Activated naive CD4-positive, alpha-beta T cell (primary cell): ENCODE measurements at places on chromosomes 1 and 21.

DNA sequence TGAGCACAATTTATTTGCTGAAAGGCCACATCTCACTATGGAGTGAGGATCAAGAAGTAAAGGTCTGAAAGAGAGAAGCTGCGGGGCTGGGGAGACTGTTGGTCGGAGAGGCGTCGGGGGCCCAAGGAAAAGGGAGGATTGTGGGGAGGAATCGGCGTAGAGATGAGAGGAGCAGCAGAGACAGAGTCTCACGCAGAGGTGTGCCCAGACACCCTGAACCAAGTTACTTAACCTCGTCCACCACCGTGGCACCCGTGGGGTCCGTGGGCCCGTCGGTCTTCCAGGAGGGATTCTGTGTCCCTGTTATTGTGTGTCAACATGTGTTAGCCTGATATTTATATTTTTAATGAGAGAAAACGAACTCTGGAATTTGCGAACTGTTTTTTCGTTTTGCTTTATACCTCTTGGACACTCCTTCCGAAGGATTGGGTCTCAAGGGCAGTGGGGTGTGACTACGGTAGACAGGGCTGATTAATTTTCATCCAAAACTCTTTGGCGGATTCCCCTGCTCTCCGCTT lies 3.8 kb upstream of the NBPF1 start:
- DNase-seq: no peak

GRCh38 chr1:170558731-170559130 lies 26.8 kb downstream of the GORAB start:
- no peak for DNase-seq

DNA sequence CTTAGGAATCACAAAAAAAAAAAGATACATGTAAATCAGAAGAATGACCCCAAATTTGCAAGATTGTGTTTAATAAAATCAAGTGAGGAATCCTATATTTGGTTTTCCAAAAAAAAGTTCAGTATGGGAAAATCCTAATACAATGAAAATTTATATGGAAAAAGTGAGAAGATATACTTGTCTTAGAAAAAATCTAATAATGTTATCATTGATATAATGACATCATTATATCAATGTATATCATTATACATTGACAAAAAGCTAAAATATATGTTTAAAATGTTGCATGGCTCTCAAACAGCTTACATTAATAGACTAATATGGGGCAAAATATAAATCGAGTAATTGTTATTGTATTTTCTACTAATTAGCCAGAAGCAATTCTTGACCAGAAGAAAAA lies 37.0 kb downstream of the DPYD start:
- no peak for DNase-seq

DNA sequence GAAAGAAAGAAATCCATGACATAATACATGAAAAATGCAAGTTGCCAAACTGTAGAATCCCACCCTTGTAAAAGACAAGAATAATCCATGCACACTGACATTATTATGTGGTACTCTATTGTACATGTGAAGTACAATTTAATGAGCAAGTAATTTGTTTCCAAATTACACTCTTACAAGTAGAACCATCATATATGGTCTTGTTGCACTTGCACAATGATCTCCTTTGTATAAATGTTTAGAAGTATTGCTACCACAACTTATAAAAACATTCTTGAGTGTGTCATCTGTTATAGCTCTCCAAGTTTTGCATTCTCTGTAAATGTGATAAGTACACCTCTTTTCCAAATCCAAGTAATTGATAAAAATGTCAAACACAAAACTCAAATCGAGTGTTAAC lies 29.1 kb upstream of the ZNF281 start:
- no peak for DNase-seq

GRCh38 chr1:17032741-17033140 lies 21.0 kb upstream of the ATP13A2 start:
- DNase-seq: no peak

- DNase-seq: no peak
Measured at GRCh38 chr1:23868557-23869016, 497 bp upstream of the FUCA1 start.

DNA sequence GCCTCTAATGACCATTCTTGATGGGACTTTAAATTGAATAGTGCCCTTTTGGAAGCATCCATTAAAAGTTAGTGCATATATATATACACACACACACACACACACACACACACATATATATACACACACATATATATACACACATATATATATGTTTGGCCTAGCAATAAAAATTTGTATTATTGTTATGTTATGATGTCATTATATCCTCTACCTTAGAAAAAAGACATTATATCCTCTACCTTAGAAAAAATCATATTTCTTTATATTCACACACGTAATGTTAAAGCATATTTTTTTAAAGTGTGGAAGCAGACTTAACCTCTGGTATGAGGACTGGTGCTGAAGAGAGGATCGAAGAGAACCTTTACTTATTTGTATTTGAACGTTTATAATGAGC lies 43.3 kb downstream of the EBNA1BP2 start:
- DNase-seq: no peak

DNA sequence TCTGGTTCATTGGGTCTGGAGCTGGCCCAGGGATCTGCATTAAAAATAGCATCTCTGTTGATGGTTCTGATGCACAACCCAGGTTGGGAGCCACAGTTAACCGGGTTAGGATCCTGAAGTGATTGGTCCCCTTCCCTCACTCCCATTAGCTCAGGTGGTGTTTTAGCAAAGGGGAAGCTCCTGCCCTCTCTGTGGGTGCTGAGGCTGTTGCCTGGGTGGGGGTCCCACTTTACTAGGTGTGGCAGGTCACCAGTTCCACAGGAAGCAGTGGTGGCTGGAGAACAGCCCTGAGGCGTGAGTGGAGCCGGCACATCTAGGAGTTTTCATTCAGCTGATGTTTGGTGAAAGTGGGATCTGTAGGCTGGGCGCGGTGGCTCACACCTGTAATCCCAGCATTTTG lies 86.5 kb downstream of the MAN1C1 start:
- no peak for DNase-seq

DNA sequence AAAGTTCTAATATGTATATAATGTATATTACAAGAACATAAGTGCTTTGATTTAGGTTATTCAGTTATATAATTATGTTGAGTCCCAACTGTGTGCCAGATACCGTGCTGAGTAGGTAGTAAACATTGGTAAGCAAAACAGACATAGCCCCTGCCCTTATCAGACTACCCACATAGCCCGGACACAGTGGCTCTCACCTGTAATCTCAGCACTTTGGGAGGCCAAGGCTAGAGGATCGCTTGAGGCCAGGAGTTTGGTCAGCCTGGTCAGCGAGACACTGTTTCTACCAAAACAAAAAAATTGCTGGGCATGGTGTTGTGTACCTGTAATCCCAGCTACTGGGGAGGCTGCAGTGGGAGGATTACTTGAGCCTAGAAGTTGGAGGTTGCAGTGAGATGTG lies 30.7 kb downstream of the RNF11 start:
- DNase-seq: no peak

DNA sequence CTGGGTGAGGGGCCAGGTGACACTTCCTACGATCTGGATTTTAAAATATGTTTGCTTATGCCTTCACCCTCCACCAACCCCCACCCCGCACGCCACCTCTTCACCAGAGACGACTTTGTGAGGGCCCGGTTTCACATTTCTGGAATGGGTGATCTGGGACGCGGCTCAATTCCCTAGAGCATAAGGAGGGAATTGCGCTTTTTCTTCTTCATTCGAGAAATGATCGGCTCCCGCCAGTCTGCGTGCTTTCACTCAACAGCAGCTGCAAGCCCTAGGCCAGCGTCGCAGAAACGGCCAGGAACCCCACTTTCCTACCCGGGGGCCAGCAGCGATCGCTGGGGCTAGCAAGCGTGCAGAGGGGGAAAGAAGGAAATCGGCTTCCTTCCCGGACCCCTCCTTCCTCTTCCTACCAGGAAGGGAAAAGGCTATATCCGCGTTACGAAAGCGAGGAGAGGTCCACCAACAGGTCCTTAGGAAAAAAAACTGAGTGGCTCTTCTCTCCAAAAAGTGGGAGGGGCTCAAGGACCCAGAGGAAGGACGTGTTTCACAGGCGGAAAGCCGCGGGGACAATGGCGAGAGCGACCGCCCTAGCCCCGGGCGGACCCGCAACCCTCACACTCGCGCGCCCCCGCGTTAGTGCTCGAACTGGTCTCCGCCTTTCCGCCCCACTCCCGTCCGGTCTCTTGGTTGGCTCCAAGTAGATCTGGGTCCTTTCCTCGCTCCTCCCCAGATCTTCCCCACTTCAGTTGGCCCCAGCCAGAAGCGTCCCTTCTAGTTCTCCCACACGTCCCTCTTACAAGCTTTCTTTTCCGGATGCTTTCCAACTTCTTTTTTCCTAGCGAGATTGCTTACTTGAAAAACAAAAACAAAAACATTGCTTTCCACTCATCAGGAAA lies 1.1 kb upstream of the ADAMTS1 start:
- DNase-seq: no peak

- DNase-seq: no peak
Measured at GRCh38 chr1:206105464-206105995, 11.7 kb downstream of the AVPR1B start.

- no peak for DNase-seq
Measured at GRCh38 chr1:203045821-203046594, 19.7 kb downstream of the PPFIA4 start.

- DNase-seq: no peak
Measured at GRCh38 chr1:56446531-56447098, 132.7 kb downstream of the PLPP3 start.

DNA sequence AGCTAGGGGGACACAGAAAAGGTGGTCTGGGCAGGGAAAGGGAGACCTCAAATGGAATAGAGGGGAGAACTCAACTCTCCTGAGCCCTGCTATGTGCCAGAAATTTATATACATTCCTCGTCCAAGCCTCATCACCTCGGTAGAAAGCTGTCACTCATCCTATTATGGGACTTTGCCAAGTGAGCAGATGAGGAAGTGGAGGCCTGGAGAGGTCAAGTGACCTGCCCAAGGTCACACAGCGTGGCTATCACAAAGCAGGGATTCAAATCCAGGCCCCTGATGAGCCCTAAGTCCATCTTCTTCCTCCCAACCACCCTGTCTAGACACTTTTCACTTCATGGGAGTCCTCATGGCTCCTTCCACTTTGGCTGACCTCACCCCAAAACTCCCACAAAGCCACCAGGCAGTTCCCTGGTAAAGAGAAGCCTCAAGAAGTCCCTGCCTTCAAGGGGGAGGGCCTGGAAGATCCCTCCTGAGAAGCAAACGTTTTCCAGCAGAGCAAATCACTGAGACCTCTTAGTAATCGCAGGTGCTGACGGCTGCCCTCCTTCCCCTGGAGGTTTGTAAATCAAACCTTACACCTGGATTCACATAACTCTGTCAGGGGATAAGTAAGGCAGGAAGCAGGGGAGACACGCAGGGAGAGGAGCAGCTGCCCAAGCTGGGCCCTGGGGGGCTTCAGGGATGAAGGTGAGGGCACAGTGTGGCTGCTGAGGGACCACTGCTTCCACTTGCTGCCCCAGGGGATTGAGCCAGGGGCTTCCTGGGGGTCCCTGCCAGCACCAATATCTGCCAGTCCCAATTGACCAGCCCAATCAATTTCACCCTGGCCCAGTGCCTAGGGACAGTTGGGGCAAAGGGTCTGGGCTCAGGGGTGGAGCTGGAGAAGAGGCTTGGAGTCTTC lies 351.2 kb downstream of the MATN1 start:
- no peak for DNase-seq

GRCh38 chr1:90558126-90558525 lies 159.0 kb downstream of the BARHL2 start:
- no peak for DNase-seq

DNA sequence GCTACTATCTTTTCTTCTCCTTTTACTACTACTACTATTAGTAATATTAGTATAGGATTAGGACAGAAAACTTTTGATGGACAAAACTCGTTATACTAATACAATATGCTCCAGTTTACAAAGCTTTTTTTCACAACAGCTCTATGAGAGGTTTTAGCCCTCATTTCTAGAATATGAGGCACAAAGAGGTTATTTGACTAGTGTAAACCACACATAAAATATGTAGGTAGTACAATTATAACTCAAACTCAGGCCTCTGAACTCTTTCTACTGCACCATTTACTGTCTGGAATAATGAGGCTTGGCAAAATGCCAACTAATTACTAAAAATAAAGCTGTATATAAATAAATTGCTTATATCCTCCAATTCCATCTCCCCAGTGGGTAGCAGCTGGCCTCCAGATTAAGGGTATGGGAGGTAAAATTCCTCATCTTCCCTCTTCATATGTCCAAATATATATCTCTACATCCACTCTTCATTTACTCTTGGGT lies 99.9 kb downstream of the LYST start:
- no peak for DNase-seq

- DNase-seq: no peak
Measured at GRCh38 chr21:20617130-20617529, 381.1 kb upstream of the NCAM2 start.

GRCh38 chr1:33327587-33328325 lies 6.9 kb upstream of the A3GALT2 start:
- DNase-seq: no peak

- DNase-seq: no peak
Measured at GRCh38 chr1:33260439-33260838, 4.1 kb downstream of the ZNF362 start.

- DNase-seq: no peak
Measured at GRCh38 chr1:28370239-28371009, 884 bp downstream of the PHACTR4 start.

GRCh38 chr1:2258996-2259395 lies 30.9 kb downstream of the SKI start:
- DNase-seq: no peak

DNA sequence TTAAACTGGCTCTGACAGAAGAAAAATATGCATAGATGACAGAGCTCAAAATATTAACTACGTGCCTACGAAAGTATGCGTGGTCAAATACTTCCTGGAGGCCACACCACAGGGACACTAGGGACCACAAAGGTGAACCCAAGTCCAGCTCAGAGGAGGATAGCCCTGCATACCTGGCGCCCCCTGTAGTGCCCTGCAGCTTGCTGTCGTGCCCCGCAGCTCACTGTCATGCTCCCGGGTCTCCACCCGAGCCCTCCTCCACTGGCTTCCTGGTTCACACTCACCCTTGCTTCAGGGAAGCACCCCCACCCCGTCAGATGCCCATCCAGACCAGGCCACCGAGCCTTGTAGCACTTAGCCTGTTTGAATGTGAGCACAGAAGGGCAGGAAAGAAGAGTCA lies 16.7 kb upstream of the NADK start:
- DNase-seq: no peak

GRCh38 chr1:13520985-13521384 lies 7.2 kb upstream of the LRRC38 start:
- DNase-seq: no peak

DNA sequence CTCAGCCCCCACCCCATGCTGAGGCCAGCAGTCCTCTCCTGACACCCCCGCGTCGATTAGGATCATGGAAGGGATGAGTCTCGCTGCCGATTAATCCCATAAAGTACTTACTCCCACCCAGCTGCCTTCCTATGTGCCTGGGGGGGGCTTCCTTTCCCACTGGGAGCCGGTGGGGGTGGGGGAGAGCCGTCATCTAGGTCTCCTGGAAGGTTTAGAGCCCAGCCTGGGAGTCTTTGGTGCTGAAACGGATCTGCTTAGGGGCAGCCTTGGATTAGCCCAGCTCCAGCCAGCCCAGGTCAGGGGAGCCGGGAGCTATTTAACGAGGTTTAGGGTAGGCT lies 9.8 kb downstream of the SAMD11 start:
- no peak for DNase-seq

- no peak for DNase-seq
Measured at GRCh38 chr1:174894117-174894762, 105.5 kb upstream of the CACYBP start.

GRCh38 chr1:229199261-229200243 lies 71.4 kb upstream of the RAB4A start:
- DNase-seq: no peak
